Inflammatory macrophage treated with lipopolysaccharide for 1 hour (primary cell): ENCODE measurements at places on chromosomes 2 and 18.

- DNase-seq: no peak
These were observed 115.3 kb upstream of the RIOK3 start for GRCh38 chr18:23337599-23338444.

DNA sequence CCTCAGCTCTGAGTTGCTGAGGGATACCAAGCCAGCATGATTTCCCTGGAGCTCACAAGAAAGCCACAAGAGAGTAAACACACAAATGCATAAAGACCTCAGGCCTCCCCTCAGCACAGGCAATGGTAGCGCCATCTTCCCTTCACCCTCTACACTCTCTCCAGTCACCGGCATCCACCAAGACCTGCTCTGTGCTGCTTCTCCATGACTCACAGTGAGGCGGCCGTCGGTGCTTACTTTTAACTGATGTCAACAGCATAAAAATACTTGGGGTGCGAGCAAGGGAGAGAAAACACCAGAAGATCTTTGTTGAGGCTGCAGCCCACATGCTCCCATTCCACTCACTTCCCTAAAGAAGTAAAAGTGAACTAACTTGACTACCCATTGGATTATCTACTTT is 46.7 kb downstream of the L3MBTL4 start:
- no peak for DNase-seq

GRCh38 chr2:170243118-170243837 is 65.3 kb downstream of the MYO3B start:
- DNase-seq: no peak

GRCh38 chr2:41963661-41964525 is 83.9 kb upstream of the PKDCC start:
- DNase-seq: no peak

DNA sequence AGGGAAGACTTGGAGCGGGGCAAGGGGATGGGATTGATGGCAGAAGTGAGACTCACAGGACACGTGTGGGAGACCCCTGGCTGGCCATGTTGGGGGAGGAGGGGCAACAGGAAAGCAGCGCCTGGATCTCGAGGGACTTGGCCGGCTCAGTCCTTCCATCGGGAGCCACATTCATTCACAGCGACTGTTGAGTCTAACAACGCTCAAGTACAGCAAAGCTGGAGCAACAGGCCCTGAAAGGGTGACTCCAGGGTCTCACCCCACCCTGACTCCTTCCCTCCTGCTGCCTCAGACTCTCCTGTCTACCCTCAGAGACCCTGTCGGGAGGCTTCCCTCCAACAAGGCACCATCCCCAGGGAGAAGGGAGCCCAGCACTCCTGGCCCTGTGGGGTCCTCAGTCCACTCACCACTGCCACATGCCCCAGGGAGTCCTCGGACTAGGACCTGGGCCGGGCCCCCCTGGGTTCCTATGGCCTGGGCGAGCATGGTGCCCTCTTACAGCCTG is 14.8 kb upstream of the ALPI start:
- DNase-seq: no peak

- no peak for DNase-seq
These were observed 10.3 kb downstream of the HS1BP3 start for GRCh38 chr2:20640411-20641122.

DNA sequence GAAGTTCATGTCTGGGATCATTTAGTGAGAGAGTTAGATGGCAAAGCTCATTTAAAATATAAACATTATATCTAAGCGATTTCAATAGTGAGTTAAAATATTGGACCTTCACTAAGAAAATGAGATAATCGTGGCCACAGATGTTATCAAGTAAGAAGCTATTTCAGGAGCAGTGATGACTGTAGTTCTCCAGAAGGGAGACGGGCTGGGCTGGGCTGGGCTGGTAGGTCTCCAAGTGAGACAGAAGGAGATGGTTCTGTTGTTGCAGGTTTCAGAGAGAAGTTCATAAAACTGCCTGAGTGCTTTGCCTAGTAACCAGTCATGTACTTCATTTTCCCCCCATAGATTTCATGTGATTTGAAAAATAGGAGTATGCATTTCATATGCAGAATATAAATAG is 130.1 kb upstream of the DAPL1 start:
- no peak for DNase-seq

DNA sequence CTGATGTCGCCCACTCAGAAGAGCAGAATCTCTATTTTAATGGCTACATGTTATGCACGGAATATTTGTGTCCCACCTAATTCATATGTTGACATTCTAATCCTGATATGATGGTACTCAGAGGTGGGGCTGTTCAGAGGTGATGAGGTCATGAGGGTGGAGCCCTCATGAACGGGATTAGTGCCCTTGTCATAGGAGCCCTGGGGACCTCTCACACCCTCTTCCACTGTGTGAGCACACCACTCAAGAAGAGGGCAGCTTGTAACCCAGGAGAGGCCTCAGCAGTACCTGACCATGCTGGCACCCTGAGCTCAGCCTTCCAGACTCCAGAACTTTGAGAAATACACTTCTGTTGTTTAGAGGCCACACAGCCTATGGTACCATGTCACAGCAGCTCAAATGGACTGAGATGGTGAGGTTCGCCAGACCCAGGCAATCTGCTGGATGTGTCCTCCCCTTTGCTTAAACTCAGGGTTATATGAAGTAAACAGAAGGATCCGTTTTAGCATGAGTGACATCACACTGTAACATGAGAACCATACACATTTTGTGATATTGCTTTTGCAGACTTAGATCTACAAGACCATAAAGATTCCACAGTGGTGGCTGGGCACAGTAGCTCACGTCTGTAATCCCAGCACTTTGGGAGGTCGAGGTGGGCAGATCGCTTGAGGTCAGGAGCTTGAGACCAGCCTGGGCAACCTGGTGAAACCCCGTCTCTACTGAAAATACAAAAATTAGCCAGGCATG is 48.7 kb downstream of the ATOH8 start:
- no peak for DNase-seq
